ENCODE measurements at places on chromosomes 12 and 14.
A peak's percentile ranks its signal among the peaks of the same experiment; 100 is the strongest.

DNA sequence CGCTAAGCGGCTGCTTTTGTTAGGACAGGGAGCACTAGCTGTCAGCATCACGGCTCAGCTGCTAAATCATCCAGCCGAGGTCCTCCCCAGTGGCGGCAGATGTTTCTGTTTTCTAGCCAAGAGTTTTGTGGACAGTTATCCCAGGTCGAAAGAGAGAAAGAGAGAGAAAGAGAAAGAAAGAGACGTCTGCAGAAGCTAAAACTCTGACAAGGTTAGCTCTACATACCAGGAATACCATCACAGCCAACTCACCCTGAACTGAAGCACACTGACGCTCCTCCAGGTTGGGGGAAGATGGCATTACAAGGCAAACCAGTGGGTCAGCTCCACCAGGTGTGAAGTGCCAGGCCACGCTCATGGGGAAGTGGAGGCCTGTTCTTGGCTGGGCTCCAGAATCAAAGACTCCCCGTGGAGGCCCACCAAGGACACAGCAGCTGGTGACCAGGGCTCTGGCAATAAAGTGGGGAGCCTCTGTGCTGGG lies 64.9 kb upstream of the DICER1 start:
- no peak for DNase-seq

DNA sequence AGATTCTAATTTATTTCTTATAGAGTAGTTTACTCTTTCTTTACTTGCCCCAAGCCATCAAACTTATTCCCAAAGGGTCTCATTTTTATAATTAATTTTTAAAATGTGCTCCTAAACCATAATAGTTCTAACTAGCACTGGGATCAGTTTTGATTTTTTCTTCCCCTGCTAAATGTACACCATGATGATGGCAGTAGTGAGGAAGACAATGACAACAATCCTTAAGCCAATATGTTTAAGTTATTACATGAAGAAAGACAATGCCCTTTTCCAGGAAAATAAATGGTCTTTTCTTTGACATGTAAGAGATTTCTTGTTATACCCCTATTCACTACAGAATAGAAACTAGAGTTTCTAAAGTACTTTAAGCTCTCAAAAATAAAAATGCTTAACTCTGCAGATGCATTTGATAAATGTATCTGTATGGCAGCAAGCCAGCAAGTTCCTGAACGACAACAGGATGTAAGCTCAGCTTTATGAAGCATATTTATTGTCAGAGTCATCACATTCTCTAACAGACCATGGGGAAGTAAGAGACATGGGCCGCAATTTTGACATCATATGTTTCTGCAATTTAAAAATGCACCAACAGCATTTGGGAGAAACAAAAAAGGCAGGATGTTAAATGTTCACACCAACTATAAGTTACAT lies 36.0 kb upstream of the SNX6 start:
- peak; percentile 74 for DNase-seq

DNA sequence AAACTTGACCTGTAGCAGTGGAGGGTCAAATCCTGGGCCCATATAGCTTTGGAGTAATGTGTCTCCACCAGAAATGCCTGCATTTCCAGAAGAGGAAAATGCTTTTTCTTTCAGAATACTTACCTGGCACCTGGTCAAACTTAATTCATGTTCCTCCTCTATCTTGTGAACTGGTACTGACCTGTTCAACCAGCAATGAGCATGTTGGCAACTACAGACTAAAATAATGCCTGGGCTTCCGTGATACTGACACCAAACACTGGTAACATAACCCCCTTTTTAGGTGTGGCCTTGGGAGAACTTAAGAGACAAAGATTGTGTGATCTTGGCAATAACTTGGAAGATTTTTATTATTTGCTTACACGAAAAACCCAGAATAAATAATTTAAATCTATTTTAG lies 23.8 kb upstream of the MGST1 start:
- no peak for DNase-seq

DNA sequence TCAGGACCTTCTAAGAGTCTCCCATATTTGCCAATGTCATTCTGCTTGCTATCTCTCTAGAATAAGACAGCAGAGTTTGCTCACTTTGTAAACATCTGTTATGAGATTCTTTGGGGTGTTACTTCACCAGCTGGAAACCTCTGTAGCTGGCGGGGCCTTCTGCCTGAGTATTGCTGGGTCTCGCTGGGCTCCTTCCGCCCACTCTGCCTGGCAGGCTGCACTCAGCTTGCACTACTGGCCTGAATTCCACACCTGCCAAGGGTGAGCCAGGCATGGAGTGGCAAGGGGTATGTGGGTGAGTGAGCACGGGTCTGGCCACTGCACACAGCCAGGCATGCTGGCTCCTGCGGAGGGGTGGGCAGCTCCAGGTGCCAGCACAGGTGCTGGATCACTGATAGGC lies 267.3 kb upstream of the PDE3A start:
- no peak for DNase-seq

GRCh38 chr12:9820281-9820930 lies 6.9 kb upstream of the KLRF1 start:
- no peak for DNase-seq

DNA sequence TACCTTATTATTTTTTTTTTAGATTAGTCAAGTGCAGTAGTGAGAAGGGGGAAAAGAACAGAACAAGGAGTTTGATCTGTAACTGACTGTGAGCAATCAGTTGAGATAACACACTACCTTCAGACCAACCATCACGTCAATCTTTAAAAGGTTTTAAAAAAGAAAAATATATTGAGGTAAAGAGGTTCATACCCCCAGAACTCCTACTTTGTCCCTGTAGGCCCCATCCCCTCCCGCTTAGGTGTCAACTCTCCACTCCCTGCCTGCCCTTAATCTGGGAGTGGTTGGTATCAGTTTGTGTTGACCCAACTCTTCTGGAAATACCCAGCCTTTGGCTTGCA lies 16.2 kb downstream of the MMP14 start:
- no peak for DNase-seq

- DNase-seq, result no peak
These were observed 285.5 kb upstream of the SFSWAP start for GRCh38 chr12:131425112-131426075.

DNA sequence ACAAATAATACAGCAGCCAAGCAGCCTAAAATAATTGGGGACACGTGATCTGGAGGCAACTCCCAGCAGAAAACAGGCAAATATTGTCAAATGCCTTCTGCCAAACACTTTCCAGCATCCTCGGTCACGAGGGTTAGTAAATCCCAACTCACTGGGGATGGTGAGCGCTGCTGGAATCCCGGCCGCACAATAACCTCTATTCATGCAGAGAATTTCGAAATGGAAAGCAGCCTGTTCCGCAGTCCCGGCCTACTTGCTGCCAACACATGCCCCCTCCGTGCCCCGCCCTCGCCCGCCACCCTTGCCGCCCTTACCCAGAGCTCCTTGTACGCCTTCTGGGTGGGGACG lies 62.2 kb downstream of the RFX4 start:
- DNase-seq, result no peak

DNA sequence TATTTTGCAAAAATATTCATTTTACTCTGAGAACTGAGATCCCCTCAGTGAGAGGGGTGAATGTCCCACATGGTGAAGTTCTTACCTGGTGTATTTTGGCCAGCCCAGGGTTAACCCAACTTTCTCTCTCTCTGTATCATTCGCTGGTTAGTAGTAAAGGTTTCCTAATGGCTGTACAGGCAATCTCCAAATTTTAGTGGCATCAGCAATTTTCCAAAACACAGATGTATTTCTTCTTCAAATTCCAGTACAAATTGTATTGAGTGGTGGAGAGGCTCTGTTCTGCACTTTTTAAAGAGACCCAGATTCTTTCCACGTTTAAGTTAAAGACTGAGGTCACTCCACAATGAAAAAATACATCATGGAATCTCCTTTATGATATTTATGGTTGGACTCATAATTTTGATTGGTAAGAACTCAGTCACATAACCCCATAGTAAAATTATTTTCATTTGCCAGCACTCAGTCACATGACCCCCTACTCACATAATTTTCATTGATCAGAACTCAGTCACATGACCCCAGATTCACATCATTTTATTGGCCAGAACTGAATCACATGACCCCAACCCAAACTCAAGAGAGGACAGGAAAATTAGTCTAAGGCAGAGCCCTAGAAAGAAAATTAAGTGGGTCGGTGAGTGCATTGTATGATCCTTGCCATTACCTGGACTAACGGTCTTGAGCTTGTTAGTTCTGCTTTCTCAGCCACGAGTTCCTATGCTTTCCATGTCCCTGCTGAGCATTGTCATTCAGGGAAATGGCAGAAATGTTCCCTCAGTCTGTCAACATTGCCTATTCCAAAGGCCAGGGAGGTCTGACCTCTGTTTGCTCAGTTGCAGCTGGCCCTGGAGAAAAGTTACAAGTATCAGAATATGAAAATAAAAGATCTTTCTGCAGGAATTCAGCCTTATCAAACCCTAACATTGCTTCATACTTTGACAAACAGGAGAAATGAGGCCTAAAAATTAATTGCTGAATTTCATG lies 1536.2 kb downstream of the AACS start:
- no peak for DNase-seq

DNA sequence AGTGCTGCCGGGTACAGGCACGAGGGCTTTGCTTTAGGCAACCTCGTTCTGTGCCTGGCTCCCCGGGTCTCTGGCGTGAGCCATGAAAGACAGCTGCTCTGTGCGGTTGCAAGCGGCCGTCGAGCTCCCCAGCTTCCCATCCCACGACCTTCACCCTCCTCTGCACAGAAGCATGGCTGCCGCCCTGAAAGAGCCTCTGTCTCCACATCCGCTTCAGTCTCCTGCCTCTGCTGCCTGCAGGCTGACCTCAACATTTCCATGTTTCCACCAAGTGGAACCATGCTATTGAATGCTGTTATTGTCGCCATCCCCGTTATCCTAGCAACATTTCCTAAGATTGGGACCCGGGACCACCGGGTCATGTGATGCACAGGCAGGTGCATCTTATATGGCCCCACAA lies 57.1 kb downstream of the KDM2B start:
- DNase-seq, result no peak

DNA sequence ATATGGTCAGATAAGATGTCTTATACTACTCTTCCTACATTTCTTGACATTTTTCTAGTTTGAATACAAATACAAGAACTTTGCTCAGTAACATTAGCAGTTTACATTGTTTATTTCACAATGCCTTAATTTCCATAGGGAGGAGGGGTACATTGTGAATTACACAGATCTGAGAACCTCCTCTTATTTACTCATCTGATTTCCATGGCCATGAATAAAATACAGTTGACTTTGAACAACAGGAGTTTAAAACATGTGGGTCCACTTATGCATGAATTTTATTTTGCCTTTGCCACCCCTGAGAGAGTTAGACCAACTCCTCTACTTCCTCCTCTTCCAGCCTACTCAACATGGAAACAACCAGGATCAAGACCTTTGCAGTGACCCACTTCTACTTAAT lies 67.7 kb downstream of the MGST1 start:
- no peak for DNase-seq

- DNase-seq, result no peak
These were observed 9.6 kb upstream of the TBX5 start for GRCh38 chr12:114415525-114415868.

DNA sequence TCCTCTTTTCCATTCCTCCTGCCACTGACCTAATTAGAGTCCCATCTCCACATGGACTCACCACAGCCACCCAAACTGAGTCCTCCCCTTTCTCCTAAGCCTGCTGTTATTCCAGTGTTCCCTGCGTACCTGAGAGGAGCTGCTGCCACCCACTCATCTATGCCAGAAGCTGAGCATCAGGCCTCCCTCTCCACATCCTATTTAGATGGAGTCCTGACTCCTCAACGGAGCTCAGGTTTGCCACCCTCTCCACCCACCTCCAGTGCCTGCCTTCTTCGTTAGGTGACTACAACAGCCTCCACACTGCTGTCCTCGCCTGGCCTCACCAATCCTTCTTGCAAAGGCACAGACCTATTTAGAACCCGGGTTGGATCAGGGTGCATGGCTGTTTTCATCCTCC lies 15.2 kb upstream of the ABHD12B start:
- no peak for DNase-seq

- no peak for DNase-seq
These were observed 26.5 kb upstream of the EPS8 start for GRCh38 chr12:15815730-15816129.

- DNase-seq, result peak; percentile 99
These were observed 32.7 kb downstream of the DAD1 start for GRCh38 chr14:22556021-22556989.

DNA sequence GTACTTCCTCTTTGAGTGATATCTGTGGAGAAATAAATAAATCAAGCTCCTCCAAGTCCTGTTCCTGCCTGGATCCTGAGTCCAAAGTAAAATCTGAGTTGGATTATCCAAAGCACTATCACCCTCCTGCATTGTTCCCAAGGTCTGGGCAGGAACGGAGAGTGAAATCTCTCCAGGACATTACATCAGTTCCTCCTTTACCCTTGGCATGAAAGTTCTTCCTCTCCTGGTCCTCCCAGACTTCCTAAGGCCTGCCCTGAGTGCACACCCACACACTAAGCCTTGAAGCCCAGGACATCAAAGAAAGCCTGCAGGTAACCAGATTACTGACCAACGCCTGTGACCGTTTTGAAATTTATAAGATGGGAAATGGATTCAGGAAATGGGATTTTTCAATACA lies 206.8 kb upstream of the BCL2L14 start:
- no peak for DNase-seq

DNA sequence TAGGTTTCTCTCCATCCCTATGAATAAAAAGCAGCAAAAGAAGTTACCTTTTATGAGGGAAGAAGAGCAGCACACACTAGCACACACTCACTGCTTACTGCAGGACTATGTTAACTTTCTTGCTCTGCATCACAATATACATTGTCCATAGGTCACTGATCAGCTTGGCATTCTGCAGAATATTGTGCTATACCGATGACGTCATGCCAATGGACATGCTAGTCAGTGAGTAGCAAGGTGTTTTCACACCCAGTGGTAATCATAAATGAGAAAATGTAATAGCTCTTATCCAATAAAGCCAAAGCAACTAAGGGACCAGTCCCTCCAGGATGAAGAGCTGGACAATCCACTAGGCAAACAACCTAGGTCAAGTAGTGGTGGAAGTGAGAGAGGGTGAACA lies 16.7 kb upstream of the ZDHHC17 start:
- no peak for DNase-seq

GRCh38 chr12:127873306-127873705 lies 393.7 kb upstream of the TMEM132C start:
- DNase-seq, result no peak

GRCh38 chr14:83864106-83864505 lies 1665.8 kb upstream of the FLRT2 start:
- DNase-seq, result no peak

DNA sequence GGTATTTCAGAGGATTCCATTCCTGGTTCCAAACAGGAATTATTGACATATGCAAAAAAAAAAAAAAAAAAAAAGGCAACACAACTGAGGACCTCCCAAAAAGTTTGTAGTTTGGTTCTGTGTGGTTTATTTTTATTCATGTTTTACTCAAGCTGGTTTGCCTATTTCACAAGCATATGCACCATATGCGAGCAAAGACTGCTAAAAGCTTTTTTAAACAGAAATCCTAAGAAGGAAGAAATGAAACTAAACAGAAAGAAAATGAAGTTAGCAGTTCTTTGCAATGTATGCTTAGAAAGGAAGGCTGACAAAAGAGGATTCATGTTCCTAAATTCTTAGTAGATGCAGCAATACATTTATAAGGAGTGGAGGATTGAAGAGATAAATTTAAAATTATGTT lies 487.6 kb upstream of the FLRT2 start:
- DNase-seq, result no peak

GRCh38 chr12:53993162-53994008 lies 6.6 kb upstream of the HOXC9 start:
- no peak for DNase-seq

All from T-helper 1 cell (primary cell).